Stimulated activated CD4-positive, alpha-beta T cell treated with anti-CD3 and anti-CD28 coated beads, Interleukin-15, amount 100 ng/mL, for 1 hour (primary cell): ENCODE measurements at places on chromosomes 1 and 21.

GRCh38 chr1:53725238-53725689 lies 13.7 kb downstream of the GLIS1 start:
- DNase-seq: no peak

- DNase-seq: no peak
Measured at GRCh38 chr21:41250519-41250918, 66.1 kb upstream of the FAM3B start.

DNA sequence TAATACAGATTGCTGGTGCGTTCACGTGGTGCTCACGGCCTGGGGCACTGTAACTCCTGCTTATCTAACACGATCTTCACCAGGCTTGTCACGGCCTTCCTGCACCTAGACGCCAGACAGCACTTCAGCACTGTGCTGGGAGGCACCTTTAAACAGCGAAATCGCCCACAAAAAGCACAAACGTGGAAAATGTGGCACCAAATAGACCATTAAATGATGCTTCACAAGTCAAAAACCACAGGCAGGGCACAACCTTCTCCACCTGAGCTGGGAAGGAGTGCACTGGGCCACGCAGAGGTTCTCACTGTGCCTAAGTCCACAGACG lies 20.0 kb downstream of the IBA57 start:
- no peak for DNase-seq

DNA sequence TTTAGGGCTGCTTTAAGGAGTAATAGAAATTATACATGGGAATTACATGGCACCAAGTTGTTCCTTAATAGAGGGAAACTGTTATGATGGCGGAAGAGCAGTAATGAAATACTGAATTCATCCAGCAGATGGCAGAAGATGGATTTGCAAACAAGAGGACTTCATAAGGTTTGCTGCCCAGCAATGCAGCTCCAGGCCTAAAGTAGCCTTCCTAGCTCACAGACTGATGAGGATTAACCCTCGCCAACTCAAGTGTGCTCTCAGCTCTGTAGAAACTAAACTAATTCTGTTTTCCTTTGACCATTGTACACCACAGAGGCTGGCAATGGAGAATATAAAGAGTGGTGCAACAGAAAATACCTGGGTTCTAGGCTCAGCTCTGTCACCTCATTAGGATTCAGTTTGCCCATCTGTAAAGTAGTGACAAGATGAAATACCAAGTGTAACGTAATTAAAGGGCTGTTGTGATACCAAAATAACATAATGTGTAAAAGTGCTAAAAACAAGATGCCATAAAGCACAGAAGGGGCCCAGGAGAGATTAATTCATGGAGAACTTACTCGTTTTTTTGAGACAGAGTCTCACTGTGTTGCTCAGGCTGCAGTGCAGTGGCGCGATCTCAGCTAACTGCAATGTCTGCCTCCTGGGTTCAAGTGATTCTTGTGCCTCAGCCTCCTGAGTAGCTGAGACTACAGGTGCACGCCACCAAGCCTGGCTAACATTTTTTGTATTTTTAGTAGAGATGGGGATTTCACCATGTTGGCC lies 102.4 kb upstream of the SERBP1 start:
- DNase-seq: no peak

DNA sequence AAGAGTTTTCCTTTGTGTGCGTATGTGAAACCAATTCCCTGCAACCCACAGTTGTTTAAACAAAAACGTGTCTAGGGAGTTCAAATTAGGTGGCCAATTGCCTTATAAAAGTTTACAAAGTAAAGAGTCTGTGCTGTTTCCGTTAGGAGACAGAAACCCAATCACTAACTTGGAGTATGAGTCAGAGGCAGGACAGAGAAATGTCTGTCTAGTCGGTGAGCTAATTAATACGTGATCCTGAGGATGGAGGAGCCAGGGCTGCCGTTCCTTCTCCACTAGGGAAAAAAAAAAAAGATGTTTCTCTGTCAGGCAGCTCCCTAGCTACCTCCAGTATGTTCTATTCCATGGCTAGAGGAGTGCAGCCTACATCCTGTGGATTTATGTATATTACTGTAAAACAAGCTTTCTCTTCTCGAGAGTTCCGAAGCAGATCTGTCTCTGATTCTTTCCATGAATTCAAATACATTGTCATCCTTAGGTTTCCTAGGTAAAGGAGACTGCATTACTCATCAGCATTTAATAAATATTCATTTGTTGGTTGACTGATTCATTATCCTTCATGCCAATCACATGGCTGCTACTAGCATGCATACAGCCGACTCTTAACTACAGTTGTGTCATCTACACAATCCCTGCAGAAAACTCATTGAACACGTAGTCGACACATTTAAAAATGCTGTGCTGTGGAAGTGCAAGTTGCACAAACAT lies 430.6 kb downstream of the KIF26B start:
- no peak for DNase-seq

- DNase-seq: no peak
Measured at GRCh38 chr1:103110701-103111100, 2.4 kb upstream of the COL11A1 start.

GRCh38 chr1:15213341-15213821 lies 33.6 kb upstream of the FHAD1 start:
- DNase-seq: no peak

DNA sequence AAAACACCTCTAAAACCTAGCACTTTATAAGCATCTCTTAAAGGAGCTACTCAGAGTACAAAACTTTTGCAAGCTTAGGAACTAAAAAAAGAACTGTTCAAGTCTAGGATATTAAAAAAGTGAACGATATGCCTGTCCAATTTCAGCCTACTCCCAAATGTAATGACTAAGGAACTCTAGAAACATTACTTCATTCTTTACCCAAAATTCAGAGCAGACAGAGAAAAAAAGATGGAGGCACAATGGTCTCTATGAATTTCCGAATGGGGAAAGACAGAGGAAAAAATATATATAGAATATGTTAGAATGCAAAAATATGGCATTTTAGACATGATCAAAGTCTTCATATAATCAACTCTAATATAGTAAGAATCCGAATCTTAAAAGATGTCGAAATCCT lies 61.2 kb downstream of the TP53BP2 start:
- no peak for DNase-seq

DNA sequence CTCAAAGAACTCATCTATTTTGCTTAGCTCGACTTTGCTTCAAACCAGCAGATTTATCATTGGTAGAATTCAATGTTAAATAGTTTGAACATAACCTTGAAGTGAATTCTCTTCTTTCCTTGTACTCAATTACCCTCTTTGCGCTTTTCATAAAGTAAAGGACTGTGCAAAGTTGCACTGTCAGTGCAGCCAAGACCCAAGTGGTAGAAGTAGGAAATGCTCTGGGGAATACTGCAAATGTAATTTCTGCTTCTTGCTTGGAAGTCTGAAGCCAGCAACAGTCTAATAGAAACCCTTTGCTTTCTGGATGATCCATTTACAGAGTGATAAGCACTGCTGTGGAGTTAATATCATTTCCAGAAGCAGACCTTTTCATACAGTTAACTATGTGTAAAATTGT lies 936.7 kb upstream of the TMPRSS15 start:
- no peak for DNase-seq

- no peak for DNase-seq
Measured at GRCh38 chr21:45381865-45382696, 22.9 kb upstream of the COL18A1 start.

DNA sequence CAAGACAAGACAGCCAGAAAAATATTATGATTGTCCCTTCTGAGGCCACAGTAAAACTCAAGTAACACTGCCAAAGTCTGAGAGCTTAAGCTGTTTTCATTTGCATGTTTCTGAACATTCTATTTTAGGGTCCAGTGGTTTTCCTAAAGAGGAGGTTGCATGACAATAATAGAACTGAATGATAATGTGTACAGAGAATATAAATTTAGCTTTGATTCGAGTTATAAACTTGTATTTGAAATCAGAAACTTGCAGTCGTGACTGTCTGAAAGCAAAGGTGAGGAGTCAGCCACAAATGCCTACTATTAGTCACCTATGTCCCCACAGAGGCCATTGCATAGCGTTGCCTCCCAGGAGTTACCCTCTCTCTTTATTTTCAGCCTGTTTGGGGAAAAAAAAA lies 363.1 kb upstream of the ADGRL2 start:
- DNase-seq: no peak

DNA sequence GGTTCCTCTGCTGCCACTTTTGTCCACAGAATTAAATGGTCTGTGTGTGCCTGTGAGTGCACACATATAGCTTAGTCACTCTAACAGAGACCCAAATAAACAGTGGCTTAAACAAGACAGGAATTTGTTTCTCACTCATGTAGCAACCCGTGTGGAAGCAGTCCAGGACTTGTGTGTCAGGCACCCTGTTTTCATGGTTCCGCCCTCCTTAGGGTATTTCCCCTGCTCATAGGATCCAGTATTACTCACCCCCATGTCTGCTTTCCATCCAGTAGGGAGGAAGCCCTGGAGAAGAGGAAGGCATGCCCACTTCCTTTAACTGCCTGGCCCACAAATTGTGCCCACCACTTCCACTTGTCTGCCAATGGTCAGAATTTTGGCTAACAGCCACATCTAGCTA lies 41.3 kb upstream of the TACSTD2 start:
- DNase-seq: no peak

- peak; percentile 37 for DNase-seq
Measured at GRCh38 chr21:33403128-33403785, at the start of gene IFNGR2. Gene IFNGR2 (plus strand): TSS chr21:33403413. CDS start chr21:33403544, 131 bp downstream.

- no peak for DNase-seq
Measured at GRCh38 chr21:43289966-43290365, 121.2 kb downstream of the CRYAA start.

GRCh38 chr1:240801442-240801841 lies 189.5 kb upstream of the GREM2 start:
- no peak for DNase-seq

DNA sequence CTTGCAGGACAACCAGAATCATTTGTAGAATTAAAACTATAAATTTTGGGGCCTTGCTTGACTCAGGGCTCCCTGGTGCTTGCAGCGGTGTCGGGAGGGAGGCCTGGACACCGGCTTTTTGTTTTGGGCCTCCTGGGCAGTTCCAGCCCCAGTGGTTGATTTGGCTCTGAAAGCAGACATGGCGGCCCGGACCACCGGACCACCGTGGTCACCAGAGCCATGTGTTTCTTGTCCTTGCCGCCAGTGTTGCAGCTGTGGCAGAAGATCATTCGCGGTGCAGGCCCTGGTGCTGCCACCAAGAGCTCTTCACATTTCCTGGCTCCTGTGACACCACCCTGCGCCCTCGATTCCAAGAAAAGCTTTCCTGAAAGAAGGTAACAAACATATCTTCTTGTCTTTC lies 484.8 kb downstream of the BRINP3 start:
- no peak for DNase-seq

GRCh38 chr1:79090985-79091384 lies 84.5 kb upstream of the ADGRL4 start:
- DNase-seq: no peak

GRCh38 chr21:29508301-29508700 lies 209.6 kb downstream of the BACH1 start:
- DNase-seq: no peak

GRCh38 chr1:237566581-237566980 lies 324.1 kb downstream of the ZP4 start:
- no peak for DNase-seq

GRCh38 chr1:31786366-31787060 lies 22.4 kb upstream of the ADGRB2 start:
- no peak for DNase-seq

- no peak for DNase-seq
Measured at GRCh38 chr1:1205769-1206375, 520 bp downstream of the TNFRSF18 start.

DNA sequence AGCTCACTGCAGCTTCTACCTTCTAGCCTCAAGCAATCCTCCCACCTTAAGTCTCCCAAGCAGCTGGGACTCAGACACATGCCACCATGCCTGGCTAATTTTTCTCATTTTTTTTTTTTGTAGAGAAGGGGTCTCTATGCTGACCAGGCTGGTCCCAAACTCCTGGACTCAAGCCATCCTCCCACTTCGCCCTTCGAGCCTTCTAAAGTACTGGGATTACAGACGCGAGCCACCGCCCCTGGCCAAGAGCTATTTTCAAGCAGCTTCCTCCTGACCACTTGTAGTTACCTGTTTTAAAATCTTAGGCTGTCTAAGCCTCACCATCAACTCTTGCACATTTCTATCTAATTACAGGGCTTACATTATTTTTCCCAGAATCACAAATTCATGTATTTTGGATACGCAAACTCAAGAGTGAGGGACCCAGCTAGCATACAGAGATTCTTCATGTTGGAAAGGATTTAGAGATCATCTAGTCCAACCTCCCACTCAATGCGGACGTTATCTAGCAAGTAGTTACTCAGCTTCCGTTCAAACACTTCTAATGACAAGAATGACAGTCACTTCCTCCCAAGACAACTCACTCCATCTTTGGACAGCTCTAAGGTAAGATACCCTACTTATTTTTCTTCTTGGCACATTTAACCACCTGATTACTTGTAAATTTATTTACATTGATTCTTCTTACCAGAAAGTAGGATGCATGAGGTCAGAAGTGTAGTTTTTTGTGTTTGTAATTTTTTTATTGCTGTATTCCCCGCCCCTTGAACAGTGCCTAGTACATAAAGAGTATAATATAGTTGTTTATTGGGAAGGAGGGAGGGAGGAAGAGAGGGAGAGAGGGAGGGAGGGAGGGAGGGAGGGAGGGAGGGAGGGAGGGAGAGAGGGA lies 65.4 kb downstream of the LUZP1 start:
- DNase-seq: no peak

DNA sequence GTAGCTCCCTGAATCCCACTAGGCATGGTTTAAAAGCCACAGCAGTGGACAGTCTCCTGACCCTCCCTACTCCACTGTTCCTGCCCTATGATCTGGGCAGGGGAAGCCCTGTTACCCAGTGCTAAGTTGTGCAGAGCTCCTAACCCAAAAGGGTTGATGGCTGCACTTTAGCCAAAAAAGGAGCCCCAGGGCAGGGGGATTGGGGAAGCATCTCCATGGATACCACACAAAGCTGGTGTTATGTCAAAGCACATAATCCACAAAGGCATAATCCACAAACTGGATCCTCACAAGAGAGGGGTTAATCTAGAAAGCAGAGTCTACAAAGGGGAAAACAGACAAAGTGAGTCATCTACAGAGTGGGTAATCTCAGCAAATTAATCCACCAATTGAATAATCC lies 5.7 kb downstream of the RSPO1 start:
- DNase-seq: no peak

DNA sequence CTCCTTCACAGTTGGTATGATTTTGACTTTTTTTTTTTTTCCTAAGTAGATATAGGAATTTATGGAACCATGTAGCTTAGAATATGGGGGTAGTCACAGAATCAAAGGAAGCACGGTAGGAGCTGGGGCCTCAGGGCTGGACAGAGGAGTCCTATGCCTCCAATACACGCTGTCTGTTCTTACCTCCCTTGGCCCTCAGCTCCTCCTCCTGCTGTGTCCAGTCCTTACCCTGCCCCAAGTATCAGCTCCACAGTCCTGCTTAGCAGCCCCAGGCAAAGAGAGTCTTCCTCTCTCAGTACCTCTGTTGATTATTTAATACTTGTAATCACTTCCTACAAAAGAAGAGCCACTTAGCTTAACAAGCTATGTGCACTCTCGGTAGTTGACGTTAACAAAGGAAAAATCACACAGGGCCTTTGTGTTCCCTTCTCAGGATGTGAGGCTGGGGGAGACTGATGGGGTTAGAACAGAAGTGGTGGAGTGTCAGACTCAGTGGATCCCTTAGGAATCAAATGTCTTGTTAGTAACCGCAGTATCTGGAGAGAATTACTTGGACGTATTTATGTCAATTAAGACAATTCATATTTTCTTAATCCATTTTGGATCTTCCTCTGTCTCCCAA lies 292.3 kb downstream of the HHAT start:
- no peak for DNase-seq
